ENCODE measurements at places on chromosomes 3 and 15.

DNA sequence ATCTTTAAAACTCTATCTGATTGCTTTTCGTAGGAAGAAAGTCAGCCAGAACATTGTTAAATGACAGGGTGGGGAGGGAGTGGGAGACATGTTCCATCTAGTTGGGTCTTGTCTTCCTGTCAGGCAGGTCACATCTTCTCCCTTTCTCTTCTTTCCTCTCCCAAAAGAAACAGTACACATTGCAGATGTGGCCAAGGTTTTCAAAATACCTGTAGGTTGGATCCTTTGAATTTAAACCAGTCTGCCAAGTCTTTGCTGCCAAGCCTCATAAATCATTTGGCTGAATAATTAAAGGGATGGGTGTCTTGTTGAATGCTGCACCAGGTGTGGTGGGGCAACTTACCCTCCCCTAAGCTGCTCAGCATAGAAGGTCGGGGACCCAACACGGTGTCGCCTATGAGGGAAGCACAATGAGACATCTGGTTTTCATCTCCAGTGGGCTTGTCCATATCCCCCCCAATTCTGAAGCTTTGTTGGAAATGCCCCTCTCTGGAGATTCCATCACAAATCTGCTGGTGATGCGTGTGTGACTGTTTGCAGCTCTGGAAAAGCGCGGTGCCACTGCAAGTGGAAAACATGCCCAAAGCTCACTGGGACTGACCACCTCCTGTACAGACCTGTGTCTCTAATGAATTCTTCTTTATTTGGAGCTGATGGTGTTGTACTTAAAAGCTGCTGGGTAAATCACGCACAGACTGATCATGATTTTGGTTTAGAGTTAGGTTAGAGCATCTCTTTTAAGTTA is 112.6 kb downstream of the FILIP1L start:
- DNase-seq: no peak

DNA sequence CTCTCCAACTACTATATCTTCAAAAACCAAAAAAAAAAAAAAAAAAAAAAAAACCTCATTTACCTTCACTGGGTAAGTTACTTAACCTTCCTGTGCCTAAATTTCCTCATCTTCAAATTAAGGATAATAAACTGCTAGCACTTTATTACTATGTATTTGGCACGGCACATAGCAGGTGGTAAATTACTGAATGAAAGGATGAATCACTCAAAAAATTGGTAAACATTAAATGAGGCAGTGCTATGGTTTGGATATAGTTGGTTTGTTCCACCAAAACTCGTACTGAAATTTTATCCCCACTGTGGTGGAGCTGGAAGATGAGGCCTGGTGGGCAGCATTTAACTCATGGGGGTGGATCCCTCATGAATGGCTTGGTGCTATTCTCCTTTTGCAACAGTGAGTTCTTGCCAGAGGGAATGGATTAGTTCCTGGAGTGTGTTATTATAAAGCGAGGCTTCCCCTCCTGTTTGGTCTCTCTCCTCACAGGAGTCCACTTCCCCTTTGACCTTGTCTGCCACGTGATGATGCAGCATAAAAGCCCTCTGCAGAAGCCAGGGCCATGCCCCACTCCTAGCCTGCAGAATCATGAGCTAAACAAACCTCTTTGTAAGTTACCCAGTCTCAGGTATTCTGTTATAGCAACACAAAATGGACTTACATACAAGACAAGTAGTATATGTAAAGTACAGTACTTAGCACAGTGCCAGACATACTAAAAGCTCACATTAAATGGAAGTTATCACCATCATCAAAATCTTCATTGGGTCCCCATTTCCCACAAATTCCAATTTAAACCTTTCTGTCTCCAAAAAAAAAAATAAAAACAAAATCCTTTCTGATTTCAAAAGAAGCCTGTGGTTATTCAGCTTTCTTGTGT is 20.6 kb downstream of the DCUN1D1 start:
- DNase-seq: no peak

GRCh38 chr3:38726751-38727150 is 77.3 kb upstream of the SCN5A start:
- DNase-seq: no peak

DNA sequence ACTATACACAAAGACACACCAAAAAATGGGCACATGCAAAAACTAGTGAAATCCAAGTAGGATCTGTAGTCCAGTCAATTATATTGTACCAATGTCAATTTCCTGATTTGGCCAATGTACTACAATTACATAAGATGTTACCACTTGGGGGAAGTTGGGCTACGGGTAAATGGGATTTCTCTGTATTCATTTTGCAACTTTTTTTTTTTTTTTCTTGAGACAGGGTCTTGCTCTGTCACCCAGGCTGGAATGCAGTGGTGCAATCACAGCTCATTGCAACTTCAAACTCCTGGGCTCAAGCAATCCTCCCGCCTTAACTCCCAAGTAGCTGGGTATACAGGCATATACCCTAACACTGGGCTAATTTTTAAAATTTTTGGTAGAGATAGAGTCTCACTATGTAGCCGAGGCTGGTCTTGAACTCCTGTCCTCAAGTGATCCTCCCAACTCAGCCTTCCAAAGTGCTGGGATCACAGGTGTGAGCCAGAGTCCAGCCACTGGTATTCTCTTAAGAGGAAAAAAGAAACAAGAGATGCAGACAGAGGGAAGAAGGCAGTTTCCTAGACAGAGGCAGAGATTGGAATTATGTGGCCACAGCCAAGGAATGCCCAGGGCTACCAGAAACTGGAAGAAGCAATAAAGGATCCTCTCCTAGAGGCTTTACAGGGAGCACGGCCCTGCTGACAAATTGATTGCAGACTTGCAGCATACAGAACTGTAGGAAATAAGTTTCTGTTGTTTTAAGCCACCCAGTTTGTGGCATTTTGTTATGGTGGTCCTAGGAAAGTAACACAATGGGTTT is 33.3 kb downstream of the TFDP2 start:
- no peak for DNase-seq

GRCh38 chr15:67240235-67241131 is 14.0 kb downstream of the AAGAB start:
- no peak for DNase-seq

- DNase-seq: peak; percentile 83
Observed at GRCh38 chr15:26771578-26772153, 1.2 kb downstream of the GABRB3 start.

GRCh38 chr3:178152031-178152806 is 384.0 kb upstream of the KCNMB2 start:
- no peak for DNase-seq
